ENCODE measurements at places on chromosomes 2 and 18.

DNA sequence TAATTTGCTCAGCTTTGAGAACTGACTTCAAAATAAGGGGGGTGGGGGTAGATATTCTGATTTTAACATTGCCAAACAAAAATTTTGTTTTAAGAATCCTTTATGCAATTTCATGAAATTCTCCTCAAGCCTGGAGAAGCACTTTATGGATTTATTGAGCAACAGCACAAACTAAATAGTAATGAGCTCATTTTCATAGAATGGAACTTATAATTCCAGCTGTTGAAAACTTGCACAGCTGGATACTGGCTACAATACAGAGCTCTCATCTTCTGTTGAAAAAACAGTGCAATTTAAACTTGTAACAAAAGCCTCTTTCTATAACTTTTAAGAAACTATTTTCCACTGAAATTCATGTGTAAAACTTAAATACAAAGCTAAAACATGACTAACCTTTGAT, 137.6 kb upstream of the FN1 start:
- DNase-seq, result no peak

- DNase-seq, result peak; percentile 57
Measured at GRCh38 chr18:62288665-62289008, 36.5 kb upstream of the TNFRSF11A start.

- no peak for DNase-seq
Measured at GRCh38 chr18:79611040-79611681, 68.4 kb upstream of the CTDP1 start.

DNA sequence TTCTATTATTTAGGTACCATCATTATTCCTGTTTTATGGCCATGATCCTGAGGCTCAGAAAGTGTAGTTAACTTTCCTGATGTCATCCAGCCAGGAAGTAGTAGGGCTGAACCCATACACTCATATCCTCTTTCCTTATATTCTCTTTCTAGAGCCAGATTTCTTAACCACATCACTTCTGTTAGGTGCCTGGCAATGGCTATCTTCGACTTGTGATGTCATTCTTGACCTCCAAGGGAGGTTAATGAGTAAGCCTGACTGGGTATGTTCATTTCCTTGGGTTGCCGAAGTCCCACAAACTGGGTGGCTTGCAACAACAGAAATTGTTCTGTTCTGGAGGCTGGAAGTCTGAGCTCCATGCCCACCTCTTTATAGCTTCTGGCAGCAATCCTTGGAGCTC, 43.4 kb downstream of the ITGB6 start:
- no peak for DNase-seq

GRCh38 chr2:136133586-136133985, 15.6 kb upstream of the CXCR4 start:
- no peak for DNase-seq

- peak; percentile 40 for DNase-seq
Measured at GRCh38 chr2:60544062-60544461, 9.4 kb downstream of the BCL11A start.

DNA sequence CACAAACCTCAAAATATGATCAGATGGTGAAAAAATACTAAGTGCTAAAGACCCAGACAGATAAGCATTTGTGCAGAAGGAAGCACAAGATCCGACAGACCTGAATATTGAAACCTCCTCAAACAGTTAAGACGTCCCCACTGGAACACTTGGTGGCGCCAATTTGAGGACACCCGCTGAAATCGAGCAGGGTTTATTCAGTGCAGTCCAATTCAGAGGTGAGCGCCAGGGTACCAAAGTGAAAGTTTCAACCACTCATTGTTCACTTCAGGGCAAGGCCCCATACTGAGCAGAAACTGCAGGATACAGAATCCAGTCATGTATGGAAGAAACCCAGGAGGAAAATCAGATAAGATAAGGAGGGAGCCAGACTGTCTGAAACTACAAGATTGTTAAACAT, 417.6 kb downstream of the LRRTM4 start:
- no peak for DNase-seq

GRCh38 chr2:125224830-125225229, 1199.7 kb downstream of the CNTNAP5 start:
- no peak for DNase-seq

Measured in B cell (primary cell).